ENCODE measurements at places on chromosomes 2 and 18. TPM values are rescaled to one million over a fixed set of nuclear protein-coding genes. Genes with fewer than 3 reads are reported as not detected.

Gene RIT2
- 1.1 TPM for polyA plus RNA-seq

Gene ACVR1C
- 0.64 TPM for polyA plus RNA-seq

Gene PCARE
- not detected for polyA plus RNA-seq

Gene ALKAL2
- not detected for polyA plus RNA-seq

Gene OXER1
- not detected for polyA plus RNA-seq

Gene CASP10
- polyA plus RNA-seq, result not detected

Gene KCNE4
- polyA plus RNA-seq, result not detected

Gene PAX3
- 0.52 TPM for polyA plus RNA-seq

Gene MPHOSPH10
- 39.0 TPM for polyA plus RNA-seq
